GM18507 (cell line): ENCODE measurements at places on chromosomes 16 and 17.
A peak's percentile ranks its signal among the peaks of the same experiment; 100 is the strongest.

DNA sequence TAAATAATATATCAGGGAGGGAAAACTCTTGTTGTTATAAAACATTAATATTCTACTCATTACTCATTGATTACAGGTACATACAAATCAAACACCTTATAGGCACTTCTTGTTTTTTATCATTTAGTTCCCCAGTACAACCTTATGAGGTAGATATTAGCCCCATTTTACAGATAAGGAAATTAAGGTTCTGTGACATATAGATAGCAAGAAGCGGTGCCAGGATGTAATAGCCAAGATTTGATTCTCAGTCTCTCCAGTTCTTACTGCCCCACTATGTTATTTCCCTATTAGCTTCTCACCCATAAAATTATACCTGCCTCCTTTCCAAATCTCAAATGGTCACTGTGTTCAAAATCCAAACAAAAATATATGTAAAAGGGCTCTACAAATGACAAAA, 36.9 kb downstream of the CMTM3 start:
- DNase-seq: no peak

- DNase-seq: no peak
Measured at GRCh38 chr17:59024916-59025315, 81.8 kb downstream of the TRIM37 start.

GRCh38 chr17:9432134-9432885, 143.3 kb downstream of the STX8 start:
- DNase-seq: peak; percentile 29

DNA sequence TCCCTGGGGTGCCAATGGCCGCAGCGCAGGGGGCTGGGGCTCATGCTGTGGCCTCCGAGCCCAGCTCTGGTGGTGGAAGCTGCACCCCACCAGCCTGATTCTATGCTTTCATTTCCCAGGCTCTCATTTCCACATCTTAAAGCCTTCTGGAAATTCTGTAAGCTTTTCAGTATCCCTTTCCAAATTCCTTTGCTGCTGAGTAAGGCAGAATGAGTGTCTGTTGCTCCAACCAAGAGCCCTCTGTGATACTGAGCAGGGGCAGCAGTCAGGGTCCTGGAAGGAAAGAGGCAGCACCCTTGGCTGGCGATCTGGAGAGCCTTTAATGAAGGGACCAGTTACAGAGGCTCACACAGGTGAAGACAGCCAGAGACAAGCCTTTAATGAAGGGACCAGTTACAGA, 79.5 kb upstream of the FOXF1 start:
- DNase-seq: no peak

- DNase-seq: no peak
Measured at GRCh38 chr16:57479205-57479975, 6.9 kb downstream of the DOK4 start.

GRCh38 chr16:4682616-4683254, 10.6 kb upstream of the NUDT16L1 start:
- no peak for DNase-seq

DNA sequence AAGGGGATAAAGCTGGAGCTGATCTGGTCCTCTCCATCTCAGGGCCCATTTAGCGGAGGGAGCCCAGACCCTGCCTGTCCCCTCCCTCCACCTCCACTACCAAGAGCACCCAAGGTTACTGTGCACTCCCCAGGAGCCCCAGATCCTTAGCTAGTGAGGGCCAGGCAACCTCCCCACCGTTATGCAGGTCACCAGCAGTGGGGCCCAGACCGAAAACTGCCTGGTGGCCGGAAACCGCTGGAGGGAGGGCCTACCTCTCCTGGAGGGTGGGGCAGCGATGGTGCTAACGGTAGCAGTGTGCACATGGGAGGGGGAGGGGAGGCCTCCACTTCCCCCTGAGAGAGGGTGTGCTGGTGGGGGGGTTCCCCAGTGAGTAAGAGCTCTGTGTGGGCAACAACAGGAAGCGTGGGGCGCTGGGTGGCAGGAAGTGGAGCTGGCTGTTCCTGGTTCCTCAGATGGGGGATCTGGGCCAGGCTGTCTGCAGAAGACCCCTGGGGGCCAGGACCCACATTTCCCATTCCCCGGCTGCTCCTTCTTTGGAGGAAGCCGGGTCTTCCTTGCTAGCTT, 4.4 kb downstream of the FMNL1 start:
- peak; percentile 75 for DNase-seq

DNA sequence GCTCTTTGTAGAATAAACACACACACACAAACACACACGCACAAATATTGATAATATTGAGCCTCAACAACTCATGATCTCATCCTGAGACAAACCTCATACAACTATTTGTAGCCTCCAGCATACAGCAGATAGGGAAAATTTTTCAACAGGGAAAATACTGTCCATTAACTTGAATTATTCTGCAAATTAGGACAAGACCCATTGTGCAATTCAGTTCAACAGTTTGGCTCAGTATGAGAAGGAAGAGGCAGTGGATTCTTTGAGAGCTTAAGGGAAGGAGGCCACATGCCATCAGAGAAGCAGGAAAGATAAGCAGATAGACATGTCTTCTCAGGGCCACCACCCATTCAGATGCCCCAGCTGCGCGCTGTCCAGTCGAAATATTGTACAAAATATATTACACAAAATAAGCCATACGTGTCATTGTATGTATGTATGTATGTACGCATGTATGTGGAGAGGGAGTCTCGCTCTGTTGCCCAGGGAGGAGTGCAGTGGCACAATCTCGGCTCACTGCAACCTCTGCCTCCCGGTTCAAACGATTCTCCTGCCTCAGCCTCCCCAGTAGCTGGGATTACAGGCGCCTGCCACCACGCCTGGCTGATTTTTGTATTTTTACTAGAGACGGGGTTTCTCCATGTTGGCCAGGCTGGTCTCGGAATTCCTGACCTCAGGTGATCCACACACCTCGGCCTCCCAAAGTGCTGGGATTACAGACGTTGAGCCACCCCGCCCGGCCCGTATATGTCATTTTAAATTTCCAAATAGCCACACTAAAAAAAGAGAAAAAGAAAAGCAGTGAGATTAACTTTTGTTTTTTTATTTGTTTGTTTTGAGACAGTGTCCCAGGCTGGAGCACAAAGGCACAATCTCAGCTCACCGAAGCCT, 1.8 kb downstream of the ZC3H7A start:
- DNase-seq: no peak

GRCh38 chr16:22052980-22053379, 39.4 kb upstream of the VWA3A start:
- DNase-seq: no peak

DNA sequence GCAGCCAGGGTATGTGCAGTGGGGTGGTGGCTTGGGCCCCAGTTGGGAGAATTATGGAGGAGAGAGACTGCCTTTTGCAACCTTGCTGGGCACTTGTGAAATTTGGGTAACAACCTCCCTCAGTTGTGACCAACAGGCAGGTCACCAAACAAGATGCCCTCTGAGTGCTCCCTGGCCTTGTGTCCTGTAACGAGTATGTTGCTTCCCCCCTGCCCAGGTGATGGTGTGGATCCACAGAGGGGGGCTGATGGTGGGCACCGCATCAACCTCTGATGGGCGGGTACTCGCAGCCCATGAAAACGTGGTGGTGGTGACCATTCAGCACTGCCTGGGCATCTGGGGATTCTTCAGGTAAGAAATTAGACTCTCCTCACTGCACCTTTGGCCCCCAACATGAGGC, 74.3 kb downstream of the SLC6A2 start:
- DNase-seq: no peak

- no peak for DNase-seq
Measured at GRCh38 chr17:68134046-68134637, 98.6 kb downstream of the KPNA2 start.

DNA sequence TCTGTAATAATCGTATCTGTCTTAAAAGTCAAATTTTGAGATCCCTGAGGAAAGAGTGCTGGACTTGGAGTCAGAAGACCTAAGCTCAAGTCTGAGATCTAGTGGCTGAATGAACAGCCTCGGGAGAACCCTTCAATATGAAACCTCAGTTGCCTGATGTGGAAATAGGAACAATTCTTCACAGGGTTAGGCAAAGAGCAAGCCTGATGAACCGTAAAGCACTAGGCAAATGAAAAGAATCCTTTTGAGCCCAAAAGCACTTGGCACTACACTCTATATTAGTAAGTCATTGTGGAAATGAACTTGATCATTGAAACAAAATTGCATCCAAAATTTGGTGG, 20.2 kb downstream of the TXNDC11 start:
- DNase-seq: no peak

DNA sequence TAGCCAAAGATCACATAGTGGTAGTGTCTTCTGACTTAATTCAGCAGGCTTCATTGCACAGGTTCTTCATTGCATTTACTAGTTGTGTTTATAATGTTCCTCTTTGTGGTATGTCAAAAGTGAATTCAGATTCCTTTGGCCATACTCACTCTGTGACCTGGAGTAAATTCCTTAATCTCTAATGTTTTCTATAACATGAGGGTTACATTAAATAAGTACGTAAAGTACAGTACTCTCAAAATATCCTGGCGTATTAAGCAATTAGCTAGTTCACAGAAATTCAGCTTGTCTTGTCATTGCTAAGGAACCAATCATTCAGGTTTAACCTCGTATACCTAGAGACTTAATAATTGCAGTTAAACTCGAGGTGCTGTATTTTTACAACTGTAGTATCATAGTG, 4.2 kb downstream of the RPS6KB1 start:
- no peak for DNase-seq

GRCh38 chr16:50103764-50104163, 38.0 kb downstream of the HEATR3 start:
- no peak for DNase-seq

- no peak for DNase-seq
Measured at GRCh38 chr16:69166221-69166833, 20.6 kb upstream of the SNTB2 start.

DNA sequence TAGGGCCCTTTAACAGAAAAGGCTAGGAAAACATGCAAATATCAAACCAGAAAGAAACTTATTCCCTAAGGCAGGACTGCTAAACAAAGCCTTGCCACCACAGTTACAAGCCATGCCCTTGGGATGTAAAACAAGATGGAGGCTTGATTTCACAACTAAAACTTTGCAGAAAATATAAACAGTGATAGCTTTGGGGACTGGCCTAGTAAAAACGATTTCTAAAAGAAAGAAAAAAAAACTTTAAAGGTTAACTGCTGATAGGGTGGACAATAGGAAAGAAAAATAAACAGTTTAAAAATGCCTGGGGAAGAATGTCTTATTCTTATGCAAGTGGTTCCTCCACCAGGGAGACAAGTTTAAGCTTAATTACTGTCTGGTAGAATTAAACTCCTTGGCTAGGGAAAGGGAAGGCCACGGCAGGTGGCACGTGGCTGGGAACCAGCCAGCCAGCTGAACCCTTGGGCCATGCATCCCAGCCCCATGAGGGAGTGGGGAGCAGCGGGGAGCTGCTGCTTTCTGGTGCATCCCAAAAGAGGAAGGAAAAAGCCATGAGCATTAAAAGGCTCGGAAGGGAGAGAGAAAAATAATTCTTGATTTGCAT, 10.7 kb upstream of the TMC5 start:
- DNase-seq: no peak

- DNase-seq: peak; percentile 79
Measured at GRCh38 chr16:88455610-88456355, 2.7 kb downstream of the ZFPM1 start.

- no peak for DNase-seq
Measured at GRCh38 chr17:11495613-11496012, 102.7 kb upstream of the DNAH9 start.

- no peak for DNase-seq
Measured at GRCh38 chr17:79473876-79474440, 136.9 kb downstream of the RBFOX3 start.
